ENCODE measurements at places on chromosomes 11 and 22.

DNA sequence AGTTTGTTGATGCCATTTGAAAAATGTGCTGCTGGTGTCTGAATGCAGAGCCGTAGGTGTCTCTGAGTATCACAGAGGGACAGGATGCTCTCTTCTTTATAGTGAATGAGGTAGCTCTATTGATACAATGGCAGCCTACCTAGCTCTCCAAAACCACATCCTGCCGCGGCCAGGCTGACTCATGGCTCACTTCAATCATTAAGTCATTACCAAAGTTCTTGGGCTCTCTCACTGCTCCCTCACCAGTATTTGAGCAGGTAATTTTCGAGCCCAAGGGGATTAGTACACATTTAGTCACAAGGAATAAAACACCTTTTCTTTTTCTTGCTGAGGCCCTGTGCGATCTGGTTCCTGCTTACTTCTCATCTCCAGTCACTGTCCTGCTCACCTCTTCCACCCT lies 509.0 kb upstream of the LARGE1 start:
- DNase-seq: no peak

DNA sequence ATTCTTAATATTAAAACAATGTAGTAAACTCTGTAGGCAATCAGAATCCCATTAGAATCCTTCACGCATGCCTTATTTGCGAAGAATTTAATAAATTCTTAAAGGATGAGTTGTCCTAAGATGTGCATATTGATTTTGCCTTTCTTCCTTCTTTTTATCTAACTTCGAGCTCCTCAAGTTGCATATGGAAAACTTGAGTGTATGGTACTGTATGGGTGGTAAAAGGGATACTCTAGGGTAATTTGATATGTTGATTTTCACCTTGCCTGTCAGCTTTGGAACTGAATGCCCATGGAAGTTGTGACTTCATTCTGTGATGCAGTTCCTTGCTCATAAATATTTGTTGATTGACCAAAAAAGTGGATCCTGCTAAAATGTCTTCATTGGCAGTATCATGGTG lies 193.8 kb downstream of the DDX10 start:
- DNase-seq: no peak

GRCh38 chr11:92828556-92828955 lies 140.9 kb upstream of the MTNR1B start:
- DNase-seq: no peak

DNA sequence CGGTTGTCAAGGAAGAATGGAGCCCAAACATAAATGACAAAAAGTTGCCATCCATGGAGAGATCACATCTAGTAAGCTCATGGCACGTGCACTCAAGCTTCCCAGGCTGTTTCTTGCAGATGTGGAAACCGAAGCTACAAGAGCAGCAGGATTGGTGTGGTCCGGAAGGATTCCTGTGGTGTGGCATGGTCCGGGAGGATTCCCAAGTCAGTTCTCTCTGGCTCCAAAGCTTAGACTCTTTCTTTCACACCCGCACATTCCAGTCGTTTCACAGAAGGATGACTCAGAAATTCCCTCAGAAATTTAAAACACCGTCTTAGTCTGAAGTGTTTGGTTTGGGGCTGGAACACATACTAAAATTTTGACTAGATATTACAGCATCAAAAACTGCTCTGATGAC lies 78.0 kb upstream of the DRD2 start:
- DNase-seq: peak; percentile 99
